ENCODE measurements at places on chromosomes 5 and 9.

- no peak for DNase-seq
Measured at GRCh38 chr5:15474143-15474719, 25.7 kb upstream of the FBXL7 start.

DNA sequence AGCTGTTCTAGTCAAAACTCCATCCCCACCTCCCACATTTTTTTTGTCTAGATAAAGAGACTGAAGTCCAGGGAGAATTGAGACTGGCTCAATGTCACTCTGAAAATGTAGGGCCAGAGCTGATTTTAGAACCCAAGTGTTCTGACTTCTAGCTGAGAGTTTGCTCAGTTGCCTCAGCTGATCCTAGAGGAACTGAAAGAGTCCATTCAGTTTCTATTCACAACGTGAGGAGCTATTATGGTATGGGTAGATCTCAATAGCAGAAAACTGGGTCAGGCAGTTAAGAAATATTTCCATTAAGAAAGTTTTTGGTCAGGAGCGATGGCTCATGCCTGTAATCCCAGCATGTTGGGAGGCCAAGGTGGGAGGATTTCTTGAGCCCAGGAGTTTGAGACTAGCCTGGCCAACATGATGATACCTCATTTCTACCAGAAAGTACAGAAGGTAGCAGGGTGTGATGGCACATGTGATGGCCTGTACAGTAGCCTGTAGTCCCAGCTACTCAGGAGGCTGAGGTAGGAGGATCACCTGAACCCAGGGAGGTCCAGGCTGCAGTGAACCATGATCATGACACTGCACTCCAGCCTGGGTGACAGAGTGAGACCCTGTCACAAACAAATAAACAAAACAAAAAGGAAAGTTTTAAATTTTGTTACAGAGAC is 61.7 kb downstream of the GLRA1 start:
- no peak for DNase-seq

DNA sequence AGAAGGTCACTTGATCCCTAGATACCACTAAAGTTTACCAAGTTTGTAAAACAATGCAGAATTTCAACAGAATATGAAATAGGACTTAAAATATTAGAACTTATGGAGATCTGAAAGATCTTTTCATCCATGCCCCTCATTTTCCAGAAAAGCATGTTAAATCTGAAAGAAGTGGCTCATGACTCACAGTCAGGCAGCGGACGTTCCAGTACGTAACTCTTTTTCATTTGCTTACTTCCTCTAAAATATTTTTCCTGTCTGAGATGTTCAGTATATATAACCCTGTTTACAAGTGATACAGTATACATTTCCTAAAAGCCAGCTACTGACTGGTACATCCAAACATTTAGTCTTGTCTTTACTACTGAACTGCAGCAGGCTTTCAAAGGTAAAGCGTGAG is 22.3 kb downstream of the FBXW2 start:
- no peak for DNase-seq

DNA sequence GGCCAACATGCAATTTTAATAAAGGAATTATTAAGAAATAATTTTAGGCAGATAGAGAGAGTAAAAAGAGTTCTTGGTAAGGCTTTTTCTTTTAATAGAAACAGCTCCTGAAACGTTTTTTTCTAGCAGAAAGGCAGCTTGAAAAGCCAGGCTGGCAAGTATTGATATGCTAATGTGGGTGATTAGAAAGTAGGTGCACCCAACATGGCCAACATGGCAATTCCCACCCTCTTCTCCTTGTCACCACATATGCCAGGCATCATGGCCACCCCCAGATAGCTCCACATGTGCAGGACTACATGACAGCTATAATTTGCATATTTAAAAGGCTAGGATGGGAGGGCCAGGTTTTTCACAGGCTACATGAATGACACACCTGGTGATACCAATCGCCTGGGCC is 615.2 kb downstream of the PTPRD start:
- DNase-seq = no peak

- DNase-seq = no peak
Measured at GRCh38 chr5:139552893-139553575, 8.1 kb upstream of the UBE2D2 start.

GRCh38 chr5:80516826-80517225 is 28.9 kb downstream of the FAM151B start:
- DNase-seq = peak; percentile 85

DNA sequence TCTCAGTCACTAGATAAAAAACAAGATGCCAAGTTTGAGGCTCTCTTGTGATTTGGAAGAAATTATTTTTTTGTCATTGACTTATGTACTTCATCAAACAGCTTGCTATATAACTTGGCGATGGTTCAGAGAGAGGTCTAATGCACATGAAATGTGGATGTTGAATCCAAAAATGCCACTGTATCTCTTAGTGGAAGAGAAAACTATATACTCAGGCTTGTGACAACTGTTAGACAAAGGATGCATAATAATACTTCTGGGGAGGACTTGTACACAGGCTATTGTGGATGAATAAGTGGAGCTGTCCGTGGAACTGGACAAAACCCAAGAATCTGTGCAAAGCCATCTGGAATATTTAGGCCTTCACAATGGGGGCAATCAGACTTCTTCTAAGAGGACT is 162.9 kb upstream of the NMUR2 start:
- DNase-seq = no peak

DNA sequence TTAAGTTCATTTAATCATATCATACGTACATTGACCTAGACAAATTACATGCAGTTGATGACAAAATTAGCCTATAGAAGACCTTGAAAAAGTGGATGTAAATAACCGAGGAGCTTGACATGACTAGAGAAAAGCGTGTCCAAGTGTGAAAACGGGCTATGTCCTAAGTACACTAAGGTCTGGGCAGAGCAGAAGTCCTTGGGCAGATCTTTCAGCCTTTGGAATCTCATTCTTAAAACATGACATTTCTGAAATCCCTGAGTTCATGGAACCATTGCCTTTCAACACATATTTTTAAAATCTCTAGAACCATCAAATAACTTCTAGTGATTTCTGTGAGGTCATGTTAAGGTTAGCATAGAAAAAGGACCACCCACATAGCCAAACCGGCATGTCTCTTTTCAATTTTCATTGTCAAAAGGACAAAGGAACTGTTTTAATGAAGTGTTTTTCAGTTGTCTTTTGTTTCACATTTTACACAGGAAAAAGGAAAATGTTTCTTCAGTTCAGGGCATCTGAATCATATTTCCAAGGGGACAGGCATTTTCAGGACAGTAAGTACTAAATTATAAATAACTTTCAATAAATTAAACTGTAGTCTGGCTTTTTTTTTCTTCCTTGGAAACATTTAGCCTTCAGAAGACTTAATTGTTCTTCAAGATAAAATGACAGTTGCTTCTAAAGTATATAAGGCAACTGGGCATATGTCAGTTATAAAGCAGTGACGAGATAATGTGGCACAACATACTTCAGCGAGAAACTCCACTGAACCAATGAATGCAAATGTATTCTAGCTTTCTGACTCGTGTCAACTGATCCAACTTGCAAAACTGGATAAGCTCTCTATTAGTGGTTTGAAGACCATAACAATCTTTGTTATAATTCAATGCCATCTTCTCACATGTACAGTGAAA is 416.8 kb downstream of the NFIB start:
- DNase-seq = no peak

DNA sequence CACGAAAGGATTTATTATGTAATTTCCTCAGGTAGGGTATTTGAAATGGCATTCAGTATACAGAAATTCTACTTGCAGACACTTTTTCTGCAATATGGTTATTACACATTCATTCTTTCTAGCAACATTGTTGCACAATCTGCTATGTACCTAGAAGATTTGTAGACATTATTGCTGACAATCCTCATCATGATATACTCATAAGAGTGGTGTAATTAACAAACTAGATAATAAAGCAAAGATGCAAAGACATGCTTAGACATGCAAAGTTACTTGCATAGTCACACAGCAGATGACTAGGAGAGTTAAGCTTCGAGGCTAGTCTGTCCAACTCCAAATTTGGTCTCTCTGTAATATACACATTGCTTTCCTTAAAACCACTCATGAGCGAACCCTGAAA is 317.1 kb downstream of the ASTN2 start:
- DNase-seq = peak; percentile 30

- peak; percentile 86 for DNase-seq
Measured at GRCh38 chr9:112112941-112113681, 62.0 kb downstream of the SUSD1 start.

DNA sequence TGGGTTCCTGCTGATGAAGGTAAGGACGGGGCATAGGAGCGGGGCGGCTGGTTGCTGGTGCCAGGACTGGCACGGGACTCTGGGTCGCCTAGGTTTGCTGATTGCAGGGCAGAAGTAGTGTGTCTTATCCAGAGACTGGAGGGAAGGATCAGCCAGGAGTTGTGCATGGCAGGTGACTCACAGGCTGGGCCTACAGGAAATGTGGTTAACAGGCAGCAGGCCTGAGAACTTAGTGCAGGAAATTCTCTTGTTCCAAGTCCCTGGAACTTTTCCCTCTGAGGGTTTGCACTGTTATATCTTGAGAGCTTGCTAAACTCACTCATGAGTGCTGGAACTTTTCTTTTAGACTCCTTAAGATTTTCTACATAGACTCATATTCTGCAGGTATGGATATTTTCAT is 95.1 kb downstream of the ANXA2R start:
- DNase-seq = peak; percentile 81

DNA sequence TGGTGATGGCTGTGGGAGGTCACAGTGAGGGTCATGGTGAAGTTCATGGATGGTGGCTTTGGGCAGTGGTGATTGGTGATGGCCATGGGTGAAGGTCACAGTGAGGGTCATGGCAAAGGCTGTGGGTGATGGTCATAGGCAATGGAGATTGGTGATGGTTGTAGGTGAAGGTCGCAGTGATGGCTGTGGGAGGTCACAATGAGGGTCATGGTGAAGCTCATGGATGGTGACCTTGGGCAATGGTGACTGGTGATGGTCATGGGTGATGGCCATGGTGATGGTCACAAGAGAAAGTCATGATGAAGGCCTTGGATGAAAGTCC is 115.6 kb upstream of the IRX4 start:
- DNase-seq = no peak

- peak; percentile 41 for DNase-seq
Measured at GRCh38 chr9:72871685-72872084, 81.2 kb downstream of the ALDH1A1 start.

DNA sequence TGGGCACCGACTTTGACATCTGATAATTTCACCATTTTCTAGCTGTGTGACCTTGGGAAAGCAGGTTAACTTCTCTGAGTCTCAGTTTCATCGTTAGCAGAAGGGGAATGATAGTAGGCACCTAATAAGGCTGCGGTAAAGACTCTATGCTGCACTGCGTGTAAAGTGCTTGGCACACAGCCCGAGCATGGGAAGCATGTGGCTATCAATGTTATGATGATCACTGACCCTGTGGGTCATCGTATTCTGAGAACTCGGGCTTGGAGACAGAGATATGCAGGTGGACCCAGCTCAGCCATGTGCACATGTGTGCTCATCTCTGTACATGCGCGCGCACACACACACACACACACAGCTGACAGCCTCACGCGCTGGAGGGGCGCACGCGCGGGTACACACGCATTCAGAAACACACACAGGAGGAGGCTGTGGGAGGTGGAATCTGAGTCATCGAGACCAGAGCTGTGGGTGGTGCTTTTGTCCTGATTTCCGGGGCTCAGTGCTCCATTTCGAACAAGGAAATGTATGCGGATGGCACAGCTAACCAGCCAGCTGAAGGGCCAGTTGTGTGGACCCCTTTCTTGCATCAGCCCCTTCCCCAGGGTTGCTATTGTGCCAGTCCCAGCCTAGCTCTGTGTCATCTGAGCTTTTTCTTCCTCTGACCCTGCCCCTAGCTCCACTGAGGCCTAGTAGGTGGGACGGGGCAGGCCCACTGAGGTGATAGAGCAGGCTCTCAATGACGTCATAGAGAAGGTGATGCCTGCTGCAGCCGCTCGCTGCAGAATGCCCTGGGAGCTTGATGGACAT is 11.1 kb upstream of the ARAP3 start:
- peak; percentile 31 for DNase-seq

DNA sequence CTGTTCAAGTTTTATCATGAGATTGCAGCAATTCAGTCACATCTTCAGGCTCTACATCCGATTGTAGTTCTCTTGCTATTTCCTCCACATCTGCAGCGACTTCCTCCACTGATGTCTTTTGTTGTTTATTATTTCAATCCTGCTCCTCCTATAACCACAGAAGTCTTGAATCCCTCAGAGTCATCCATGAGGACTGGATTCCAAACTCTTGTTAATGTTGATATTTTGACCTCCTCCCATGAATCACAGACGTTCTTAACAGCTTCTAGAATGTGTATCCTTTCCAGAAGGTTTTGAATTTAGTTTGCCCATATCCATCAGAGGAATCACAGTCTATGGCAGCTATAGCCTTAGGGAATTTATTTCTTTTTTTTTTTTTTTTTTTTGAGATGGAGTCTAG is 3.6 kb downstream of the FBXO38 start:
- no peak for DNase-seq

DNA sequence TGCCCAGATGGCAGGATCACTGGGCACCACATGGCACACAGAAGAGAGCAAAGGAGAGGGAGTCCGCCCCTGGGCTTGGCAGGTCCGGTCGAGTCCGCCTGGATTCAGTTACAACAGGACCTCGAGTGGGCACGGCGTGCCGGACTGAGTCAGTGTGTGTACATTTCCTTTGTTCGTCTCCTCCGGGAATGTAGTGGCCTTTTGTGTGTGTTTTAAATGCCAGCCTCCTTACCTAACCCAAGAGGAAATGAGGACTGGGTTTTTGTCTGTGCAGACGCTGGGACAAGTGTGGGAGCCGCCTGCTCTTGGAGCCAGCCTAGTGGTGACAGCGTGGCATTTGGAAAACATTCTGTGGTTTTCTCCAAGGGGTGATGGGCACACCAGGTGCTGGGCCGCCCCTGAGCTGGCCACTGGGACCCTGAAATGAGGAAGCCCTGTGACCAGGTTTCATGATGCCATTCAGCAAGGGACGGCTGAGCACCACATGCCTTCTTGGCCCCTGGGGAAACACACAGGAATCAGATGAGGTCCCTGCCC is 9.6 kb downstream of the NEK6 start:
- peak; percentile 91 for DNase-seq

Data from RWPE1 (cell line).